Effector CD8-positive, alpha-beta T cell (primary cell): ENCODE measurements at places on chromosomes 3 and 15.
A peak's percentile ranks its signal among the peaks of the same experiment; 100 is the strongest.

DNA sequence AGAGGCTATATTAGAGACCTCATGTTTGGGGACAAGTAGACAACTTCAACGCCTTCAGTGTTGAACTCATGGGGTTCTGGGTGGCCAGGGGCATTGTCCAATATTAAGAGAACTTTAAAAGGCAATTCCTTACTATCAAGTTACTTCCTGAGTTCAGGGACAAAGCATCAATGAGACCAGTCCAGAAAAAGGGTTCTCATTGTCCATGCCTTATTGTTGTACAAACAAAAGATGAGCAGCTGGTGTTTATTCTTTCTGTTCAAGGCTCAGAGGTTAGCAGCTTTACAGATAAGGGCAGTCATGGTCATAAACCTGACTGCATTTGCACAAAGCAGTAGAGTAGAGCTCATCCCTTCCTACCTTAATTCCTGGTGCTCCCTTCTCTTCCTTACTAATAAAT lies 18.5 kb upstream of the PDHB start:
- no peak for DNase-seq

DNA sequence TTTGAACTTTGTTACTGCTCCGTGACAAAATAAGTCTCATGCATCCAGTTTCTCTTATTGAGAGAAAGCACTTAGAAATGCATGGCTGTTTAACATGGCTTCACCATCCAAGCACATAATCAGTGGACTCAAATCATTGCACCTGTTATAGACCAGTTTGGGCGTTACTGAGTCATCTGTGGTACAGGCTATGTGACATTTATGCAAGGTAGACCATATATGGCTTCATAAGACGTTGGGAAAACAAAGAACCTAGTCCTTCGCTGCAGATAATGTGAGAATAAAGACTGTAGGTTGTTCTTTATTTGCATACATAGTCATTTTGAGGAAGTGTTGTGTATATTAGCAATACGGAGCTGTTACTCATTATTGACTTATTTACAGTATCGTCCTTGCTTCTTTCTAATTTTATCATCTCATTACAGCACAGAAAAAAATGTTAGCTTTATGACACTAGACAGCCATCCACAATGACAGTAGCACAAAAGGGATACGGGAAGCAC lies 374.7 kb downstream of the IL5RA start:
- no peak for DNase-seq

GRCh38 chr3:122260206-122260605 lies 64.8 kb upstream of the CSTA start:
- no peak for DNase-seq

DNA sequence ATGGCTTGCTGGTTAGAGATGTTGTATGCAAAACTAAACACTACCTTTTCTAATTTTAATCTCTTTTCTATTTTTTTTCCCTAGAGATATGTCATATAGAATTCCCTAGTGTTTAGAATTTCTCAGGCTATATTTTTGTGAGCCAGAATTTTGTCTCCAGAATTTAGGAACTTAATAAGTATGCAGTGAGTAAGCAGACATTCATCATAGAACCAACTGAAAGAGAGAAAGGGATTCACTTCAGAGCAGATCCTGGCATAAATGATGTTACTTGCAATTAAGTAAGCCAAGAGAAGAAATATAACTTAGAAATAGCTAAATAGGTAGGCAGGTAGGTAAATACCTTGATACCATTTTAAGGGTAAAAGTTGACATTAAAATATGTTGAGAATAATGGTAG lies 288.9 kb downstream of the ZNF385D start:
- no peak for DNase-seq

DNA sequence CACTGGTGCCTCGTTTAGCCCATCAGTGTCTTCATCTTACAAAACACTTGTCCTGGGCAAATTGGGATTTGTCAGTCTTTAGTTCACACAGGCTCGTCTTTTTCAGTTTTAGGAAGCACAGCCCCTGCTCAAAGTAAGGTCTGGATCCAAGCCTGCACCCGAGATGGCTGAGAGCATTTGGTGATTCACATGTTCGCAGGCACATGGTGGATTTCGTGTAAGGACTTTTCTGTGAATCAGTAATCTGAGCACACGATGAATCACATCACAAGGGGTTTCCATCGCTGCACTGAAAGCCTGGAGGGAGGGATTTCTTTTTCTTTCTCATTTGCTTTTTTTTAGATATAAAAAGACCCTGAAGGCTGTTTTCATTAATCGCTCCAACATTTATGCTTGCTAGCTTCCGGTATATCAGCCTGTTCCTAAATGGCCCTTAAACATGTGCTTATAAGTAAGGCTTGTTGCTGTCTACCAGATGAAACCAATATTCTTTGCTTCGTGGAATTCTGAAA lies 435.6 kb upstream of the ATP10A start:
- DNase-seq = no peak

DNA sequence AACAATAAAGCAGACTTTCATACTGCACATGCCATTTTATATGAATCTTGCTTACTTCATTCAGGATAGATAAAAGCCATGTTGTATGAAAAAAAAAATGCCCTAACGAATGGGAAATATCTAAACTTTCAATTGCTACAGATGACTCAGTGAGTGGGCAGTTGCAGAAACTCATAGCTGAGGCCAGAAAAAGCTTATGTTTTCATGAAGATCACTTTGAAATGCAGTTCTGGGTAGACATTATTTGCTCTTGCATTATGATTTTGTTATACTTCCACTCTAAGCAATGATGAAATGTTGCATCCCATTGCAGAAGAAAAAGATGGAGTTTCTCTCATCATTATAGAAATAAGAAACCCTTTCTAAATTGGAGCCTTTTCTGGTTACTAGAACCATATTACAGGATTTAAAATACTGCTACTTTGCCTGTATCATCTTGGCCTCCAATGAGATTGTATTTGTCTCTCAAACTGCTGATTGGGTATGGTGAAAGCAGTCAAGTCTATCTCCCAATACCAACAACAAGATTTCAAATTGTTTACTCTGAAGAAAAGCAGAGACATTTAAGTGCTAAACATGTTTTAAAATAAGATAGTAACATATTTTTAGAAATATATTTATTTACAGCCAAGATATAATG lies 17.0 kb downstream of the PEAK1 start:
- no peak for DNase-seq

- peak; percentile 52 for DNase-seq
Measured at GRCh38 chr3:33717616-33717865, 513 bp downstream of the CLASP2 start.

DNA sequence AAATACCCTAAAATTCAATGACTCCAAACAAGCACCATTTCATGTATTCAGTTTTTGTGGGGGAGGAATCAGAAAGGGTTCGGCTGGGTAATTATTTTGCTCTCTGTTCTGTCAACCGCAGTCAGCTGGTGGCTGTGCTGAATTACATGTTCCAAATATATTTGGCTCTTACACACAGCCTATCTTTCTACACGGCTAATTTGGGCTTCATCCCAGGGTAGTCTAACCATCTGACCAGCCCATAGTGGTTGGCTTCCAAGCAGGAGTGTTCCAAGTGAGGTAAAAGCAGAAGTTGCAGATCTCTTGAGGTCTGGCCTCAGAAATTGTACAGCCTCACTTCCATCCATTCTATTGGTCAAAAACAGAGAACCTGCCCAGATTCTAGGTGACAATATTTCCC lies 760.8 kb upstream of the SEMA6D start:
- no peak for DNase-seq

DNA sequence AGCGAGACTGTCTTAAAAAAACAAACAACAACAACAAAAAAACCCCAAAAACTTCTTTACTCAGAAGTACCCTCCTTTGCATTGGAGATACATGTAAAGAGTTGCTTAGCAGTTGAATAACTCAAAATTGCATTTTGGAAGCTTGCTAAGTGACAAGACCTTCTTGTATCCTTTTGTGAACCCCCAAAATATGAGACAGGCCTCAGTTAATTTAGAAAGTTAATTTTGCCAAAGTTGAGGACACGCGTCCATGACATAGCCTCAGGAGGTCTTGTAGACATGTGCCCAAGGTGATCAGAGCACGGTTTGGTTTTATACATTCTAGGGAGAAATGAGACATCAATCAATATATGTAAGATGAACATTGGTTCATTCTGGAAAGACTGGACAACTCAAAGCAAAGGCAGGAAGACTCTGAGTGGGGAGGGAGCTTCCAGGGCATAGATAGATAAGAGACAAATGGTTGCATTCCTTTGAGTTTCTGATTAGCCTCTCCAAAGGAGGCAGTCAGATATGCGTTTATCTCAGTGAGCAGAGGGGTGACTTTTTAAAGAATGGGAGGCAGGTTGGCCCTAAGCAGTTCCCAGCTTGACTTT lies 1.7 kb upstream of the ARF4 start:
- no peak for DNase-seq

GRCh38 chr3:40605960-40606359 lies 81.2 kb downstream of the ZNF621 start:
- DNase-seq = no peak

- DNase-seq = no peak
Measured at GRCh38 chr3:32575451-32576113, 4.9 kb upstream of the DYNC1LI1 start.

DNA sequence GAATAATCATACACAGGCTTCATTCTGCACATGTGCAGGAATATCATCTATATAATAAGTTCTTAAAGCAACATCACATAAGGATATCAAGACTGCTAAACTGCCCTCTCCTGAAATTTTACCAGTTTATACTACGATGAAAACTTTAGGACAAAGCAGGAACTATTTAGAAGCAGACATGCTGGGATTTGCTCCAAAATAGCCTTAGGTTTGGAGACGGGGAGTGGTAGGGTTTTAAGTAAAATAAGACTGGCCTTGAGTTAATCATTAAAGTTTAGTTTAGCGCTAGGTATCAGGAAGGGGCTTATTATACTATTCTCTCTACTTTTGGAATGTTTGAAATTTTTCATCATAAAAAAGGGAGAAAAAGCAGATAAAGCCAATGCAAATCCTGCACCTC lies 115.8 kb downstream of the SRGAP3 start:
- no peak for DNase-seq

GRCh38 chr3:155391551-155391958 lies 98.1 kb upstream of the STRIT1 start:
- no peak for DNase-seq

DNA sequence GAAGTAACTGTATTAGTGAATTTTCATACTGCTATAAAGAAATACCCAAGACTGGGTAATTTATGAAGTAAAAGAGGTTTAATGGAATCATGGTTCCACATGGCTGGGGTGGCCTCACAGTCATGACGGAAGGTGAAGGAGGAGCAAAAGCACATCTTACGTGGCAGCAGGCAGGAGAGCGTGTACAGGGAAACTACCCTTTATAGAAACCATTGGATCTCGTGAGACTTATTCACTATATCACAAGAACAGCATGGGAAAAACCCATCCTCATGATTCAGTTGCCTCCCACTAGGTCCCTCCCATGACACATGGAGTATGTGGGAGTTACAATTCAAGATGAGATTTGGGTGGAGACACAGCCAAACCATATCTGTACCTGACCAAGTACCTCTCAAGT lies 812.3 kb upstream of the ALCAM start:
- no peak for DNase-seq

GRCh38 chr15:67783303-67783702 lies 42.0 kb upstream of the SKOR1 start:
- peak; percentile 17 for DNase-seq

- DNase-seq = no peak
Measured at GRCh38 chr3:148600902-148601765, 96.6 kb upstream of the AGTR1 start.

DNA sequence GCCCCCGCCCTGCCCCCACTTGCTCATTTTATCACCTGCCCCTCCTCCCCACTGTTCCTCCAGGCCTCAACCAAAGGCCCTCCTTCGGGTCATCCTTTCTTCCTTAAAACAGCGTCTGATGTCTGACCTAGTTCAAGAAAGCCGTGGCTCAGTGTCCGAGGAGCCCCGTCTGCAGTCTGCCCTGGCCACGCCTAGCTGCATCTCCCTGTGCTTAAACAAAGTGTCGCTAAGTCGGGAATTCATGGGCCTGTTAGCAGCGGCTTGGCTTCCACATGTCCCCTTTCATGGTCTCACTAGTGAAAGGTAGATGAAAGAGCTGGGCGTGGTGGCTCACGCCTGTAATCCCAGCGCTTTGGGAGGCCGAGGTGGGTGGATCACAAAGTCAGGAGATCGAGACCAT lies 41.2 kb downstream of the TM2D3 start:
- no peak for DNase-seq

- DNase-seq = no peak
Measured at GRCh38 chr3:130834476-130834875, 59.4 kb upstream of the ATP2C1 start.

GRCh38 chr3:101042996-101043686 lies 49.9 kb upstream of the ABI3BP start:
- no peak for DNase-seq

- DNase-seq = no peak
Measured at GRCh38 chr15:60762167-60762566, 283.2 kb upstream of the ICE2 start.

DNA sequence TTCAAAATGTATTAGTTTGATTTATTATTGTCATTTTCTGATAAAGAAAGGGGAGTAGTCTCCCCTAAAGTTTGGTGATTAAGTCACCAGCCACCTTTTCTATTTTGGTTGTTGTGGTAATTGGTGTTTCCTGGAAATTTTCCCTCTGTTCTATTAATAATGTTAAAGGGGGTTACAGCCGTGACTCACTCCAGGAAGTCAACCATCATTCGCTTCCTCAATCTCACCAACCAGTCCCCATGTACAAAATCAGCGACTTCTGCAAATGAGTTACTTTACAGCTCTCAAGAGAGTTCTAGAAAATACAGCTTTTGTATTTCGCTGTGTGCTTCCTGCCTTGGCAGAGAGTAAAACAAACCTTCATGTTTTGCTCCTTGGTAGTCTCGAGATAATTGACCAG lies 285.1 kb downstream of the LPP start:
- DNase-seq = no peak

GRCh38 chr15:77599899-77600298 lies 32.8 kb downstream of the LINGO1 start:
- DNase-seq = no peak

DNA sequence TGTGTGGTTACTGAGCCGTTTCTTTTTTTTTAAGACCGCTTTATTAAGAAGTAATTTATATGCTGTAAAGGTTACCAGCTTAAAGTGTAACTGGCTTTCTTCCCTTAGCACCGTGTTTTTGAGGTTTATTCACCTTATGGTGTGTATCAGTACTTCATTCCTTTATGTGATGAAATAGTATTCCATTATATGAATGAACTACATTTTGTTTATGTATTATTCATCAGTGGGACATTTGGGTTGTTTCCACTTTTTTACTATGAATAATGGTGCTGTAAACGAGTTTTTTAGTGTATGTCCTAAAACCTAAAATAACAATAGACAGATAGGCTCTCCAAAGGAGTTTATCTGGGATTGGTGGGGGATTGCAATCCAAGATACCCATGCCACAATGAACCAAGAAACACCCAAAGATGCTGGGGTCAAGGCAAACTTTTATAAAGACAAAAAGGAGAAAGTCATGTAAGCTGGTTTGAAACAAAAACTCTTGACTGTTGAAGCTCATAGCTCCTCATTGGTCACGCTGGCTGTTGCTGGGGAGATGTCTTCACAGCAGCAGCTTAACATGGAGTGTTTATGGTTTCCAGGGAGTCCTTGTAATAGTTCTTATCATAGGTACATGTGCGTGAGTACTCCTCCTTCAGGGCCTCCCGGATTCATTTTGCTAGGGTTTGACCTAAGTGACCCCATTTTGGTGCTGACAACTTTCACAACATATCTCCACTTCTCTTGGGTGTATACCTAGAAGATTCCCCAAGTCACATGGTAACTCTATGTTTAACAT lies 16.0 kb downstream of the TM2D3 start:
- no peak for DNase-seq
